ENCODE measurements at places on chromosomes 11 and 22. TPM values are rescaled to one million over a fixed set of nuclear protein-coding genes. Genes with fewer than 3 reads are reported as not detected.

DNA sequence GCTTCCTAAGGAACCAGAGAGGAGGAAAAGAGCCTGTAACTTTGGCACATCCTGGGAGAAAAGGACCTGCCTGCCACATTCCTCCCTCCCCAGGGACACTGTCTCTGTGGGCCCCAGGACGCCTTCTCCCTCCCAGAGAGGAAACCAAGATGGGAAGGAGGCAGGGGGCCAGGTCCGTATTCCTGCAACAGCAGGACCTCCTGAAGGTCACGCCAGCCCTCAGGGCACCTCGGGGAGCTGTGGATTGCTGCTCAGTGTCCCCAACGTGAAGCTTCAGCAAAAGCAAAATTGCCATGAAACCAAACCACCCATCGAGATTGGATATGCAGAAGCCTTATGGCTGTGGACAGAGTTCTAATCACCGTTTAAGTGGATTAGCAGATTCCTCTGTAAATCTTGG lies 86.7 kb downstream of the ARHGAP8 start:
- no peak for DNase-seq

DNA sequence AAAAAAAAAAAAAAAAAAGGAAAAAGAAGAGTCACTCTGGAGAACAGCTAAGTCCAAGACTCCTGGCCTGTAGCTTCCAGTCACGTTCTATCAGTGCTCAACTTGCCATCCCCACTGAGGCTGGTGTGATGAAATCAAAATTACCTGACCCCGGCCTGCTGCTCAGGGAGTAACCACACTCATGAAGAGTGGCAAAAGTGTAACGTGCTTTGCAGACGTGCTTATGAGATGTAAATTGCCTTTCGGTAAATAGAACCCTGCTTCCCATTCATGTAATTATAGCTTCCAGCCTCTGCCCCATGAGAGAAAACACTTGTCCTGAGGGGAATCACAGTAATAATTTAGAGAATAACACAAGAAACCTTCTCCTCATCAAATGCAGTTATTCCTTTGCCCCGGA lies 28.2 kb upstream of the CHKA start:
- DNase-seq: no peak

GRCh38 chr22:25514436-25515180 lies 49.9 kb upstream of the GRK3 start:
- DNase-seq: no peak

- no peak for DNase-seq
Measured at GRCh38 chr11:34356576-34356912, 1.3 kb downstream of the ABTB2 start.

DNA sequence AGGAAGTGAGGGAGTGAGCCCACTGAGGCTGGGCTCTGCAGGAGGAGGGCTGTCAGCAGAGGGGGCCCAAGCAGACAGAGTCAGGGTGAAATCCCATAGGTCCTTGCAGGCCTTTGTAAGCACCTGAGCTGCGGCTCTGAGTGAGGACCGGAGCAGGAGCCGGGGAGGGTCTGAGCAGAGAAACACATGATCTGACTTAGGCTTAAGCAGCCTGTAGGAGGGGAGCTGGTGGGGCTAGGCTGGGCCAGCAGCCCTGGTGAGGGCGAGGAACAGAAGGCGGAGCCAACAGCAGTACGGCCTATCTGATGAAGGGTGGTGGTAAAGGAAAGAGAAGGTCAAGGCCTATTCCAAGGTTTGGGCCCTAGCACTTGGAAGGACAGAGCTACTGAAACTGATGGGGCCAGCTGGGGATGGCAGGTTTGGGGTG lies 26.9 kb upstream of the CBX7 start:
- DNase-seq: no peak

DNA sequence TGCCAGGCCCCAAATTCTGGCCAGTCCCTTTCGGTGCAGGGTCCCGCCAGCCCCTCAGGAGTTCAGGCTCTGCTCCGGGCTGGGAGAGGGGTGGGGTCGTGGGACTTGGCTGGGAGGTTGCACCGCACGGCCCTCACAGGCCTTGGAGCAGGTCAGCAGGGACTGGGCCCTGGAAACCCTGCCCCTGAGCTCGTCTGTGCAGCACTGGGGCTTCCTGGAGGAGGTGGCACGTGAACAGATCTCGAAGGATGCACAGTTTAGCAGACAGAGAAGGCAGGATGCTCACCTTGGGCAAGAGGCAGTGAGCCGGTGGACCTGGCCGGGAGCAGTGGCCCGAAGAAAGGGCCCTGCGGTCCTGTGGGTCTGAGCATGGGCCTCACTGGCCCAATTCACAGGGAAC lies 70.0 kb downstream of the WNT7B start:
- no peak for DNase-seq

DNA sequence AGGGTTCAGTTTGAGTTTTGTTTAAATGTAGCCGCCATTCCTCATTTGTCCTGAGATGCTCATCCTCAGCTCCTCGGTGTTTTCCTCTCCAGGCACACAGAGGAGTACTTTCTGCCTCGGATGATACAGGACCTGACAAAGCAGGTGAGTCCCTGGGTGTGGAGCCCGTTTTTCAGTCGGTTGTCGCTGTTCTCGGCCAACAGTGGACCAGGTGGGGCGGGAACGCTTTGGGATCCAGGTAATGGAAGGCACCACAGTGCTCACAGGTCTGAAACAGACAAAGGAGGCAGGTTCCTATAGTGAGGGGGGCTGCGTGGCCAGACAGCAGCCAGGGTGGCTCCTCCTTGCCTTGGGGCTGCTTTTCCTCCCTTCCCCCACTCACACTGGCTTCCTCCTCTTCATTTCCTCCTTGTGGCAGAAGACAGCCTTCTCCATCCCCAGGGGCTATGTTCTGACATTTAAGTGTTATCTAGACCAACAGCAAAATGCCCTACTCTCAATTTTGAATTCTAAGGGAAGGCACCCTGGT lies 19.4 kb downstream of the NADSYN1 start:
- no peak for DNase-seq

DCHS1 gene
- polyA plus RNA-seq: 0.05 TPM
